ENCODE measurements at places on chromosomes 12 and 14. TPM values are rescaled to one million over a fixed set of nuclear protein-coding genes. Genes with fewer than 3 reads are reported as not detected.

DNA sequence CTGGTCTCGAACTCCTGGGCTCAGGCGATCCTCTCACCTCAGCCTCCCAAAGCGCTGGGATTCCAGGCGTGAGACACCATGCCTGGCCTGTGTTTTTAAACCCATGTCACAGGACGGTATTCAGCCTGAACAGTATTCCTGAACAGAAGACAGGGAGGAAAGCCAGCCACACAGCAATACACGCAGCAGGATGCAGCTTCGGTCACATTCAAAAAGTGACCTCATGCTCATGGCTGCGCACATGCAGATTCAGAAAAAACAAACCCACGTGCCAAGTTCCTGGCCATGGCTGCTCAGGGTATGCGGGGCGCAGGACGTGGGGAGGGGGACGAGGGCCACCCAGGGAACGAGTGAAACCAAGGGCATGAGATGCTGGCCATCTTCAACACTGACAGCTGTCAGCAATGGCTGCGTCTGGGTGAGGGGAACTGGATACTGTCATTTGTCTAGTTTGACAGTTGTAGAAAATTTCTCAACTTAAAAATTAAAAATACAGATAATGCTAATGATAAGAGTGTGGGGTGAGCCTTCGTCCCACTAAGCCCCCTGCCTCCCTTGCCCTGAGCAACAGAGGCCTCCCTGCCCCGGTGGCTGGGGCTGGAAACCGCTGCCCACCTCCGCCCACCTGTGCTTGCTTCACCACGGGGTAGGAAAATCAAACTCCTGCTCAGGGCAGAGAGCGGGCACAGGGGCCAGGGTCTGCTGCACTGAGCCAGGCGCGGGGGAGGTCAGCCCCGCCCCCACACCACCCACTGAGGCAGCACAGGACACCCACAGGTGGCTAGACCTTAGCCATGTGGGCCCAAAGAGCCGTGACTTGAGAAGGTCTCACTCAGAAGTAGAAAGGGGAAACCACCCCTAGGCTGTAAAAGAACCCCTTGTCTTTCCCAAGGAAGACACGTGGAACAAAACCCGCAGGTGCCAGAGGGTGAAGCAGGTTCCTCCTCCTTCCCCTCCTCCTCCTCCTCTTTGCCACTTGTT is 84.2 kb downstream of the SCARB1 start:
- no peaks in the 10 kb centered on the region for H3K4me1 ChIP-seq
- H3K27me3 ChIP-seq, result no peaks in the 10 kb centered on the region
- DNase-seq, result no peak
- no peak overlapping the region for H3K4me3 ChIP-seq

Gene PZP
- not detected for total RNA-seq

Gene KRT77
- not detected for total RNA-seq

DNA sequence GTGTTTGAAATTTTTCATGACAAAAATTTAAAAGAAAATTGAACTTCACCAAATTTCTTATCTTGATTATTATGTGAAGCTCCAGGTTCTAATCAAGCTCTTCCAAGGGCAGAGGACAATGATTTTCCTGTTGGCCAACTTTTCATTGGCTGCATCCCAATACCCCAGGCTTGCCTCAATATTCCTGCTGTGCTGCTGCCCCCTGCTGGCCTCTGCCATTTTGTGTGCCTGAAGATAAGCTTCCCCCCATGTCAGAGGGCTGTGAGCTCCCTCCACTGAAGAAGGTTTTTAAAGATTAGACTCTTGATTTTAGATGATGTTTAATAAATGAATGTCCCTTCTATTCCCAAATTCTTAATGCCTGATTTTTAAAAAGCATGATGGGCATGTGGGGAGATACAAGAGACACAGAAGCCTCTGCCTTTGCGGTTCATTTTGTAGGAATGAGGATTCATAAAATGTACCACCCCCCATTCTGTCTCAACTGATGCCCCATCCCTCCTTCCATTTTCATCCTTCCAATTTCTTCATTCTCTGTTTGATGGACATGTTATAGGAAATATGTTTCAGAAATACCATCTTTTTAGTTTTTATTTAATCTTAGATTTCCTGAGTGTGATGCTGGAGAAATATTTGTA is 76.7 kb upstream of the RGS6 start:
- no peak overlapping the region for H3K27ac ChIP-seq
- H3K4me1 ChIP-seq, result no peaks in the 10 kb centered on the region
- DNase-seq, result peak; percentile 58

- H3K4me3 ChIP-seq, result no peak overlapping the region
- no peaks in the 10 kb centered on the region for H3K27me3 ChIP-seq
- no peaks in the 10 kb centered on the region for H3K4me1 ChIP-seq
These were observed 967 bp upstream of the TAS2R19 start for GRCh38 chr12:11023387-11023786.

Gene TTC9
- total RNA-seq, result 11.4 TPM

Gene DGLUCY
- total RNA-seq, result 87.8 TPM

- DNase-seq, result no peak
- no peaks in the 10 kb centered on the region for H3K4me1 ChIP-seq
- H3K36me3 ChIP-seq, result no peaks in the 10 kb centered on the region
- H3K4me3 ChIP-seq, result no peak overlapping the region
- H3K27ac ChIP-seq, result no peak overlapping the region
These were observed 133.5 kb upstream of the PARP11 start for GRCh38 chr12:4006743-4007142.
